ENCODE measurements at places on chromosomes 16 and 17. TPM values are rescaled to one million over a fixed set of nuclear protein-coding genes. Genes with fewer than 3 reads are reported as not detected.

SLC38A8 gene
- 0.65 TPM for total RNA-seq

EMC6 gene
- total RNA-seq: 33.0 TPM

KRTAP2-3 gene
- total RNA-seq: 1.2 TPM

GRCh38 chr16:49883076-49884014 lies 27.4 kb upstream of the ZNF423 start:
- no peak overlapping the region for H3K27ac ChIP-seq
- H3K36me3 ChIP-seq: no peaks in the 10 kb centered on the region
- no peak overlapping the region for H3K4me3 ChIP-seq
- no peaks in the 10 kb centered on the region for H3K4me1 ChIP-seq
- H3K27me3 ChIP-seq: no peaks in the 10 kb centered on the region

DNA sequence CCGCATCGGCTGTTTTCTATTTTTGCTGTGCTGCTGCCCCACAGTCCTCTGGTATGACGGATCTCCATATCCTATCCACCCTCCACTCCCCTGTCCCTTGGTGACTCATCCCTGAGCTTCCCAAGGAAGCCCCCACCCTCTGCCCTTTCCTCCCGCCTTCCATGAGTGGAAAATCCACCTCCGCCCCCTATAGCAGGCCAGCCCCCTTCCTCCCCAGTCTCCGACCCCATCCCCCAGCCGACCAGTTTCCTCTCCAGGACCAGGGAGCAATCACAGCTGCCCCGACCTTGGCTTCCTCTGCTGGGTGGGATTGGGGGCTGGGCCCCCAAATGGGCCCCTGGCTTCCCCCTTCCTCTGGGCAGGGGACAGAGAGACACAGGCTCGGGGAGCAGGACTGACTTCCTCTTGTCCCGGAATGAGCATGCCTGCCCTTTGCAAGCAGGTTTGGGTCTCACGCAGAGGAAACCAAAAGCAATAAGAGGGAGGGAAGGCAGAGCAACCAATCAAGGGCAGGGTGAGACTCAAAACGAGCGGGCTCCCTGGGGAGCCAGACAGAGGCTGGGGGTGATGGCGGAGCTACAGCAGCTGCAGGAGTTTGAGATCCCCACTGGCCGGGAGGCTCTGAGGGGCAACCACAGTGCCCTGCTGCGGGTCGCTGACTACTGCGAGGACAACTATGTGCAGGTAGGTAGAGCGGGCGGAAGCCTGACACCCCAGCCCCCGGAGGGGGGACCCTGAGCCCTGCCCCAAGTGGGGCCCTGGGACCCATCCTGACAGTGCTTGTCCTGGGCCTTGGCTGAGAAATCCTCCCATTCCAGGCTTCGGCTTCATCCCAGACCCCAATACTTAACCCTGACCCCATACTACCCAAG lies at the start of the genes ABI3 and GNGT2:
Gene ABI3 (plus strand): TSS at position 550 of the 872 bp plus-strand sequence. CDS start 18 bp downstream, at position 568.
Gene GNGT2 (minus strand): TSS at position 417 of the 872 bp plus-strand sequence. CDS start 3,152 bp downstream, outside the sequence.
- no peaks in the 10 kb centered on the region for H3K36me3 ChIP-seq
- DNase-seq: peak; percentile 69
- H3K27me3 ChIP-seq: no peaks in the 10 kb centered on the region
- peak within 1 kb of the TSS; percentile 79 for H3K27ac ChIP-seq
- peak within 1 kb of the TSS; percentile 13 for H3K4me3 ChIP-seq

DNA sequence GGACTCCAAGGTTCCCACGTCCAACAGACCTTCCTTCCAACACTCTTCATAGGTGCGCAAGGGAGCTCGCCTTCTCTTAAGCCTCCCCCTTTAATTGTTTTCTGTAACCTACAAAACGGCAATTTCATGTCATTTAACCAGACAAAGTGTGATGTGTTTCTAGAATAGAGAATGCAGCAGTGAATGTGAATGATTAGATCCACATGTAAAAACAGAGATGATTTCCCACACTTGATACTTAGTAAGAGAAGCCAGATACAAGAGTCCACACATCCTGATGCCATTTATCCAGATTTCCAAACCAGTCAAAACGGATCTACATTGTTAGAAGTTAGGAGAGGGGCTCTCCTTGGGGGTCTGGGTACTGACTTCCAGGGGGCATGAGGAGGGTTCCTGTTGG lies 89.3 kb downstream of the IRF8 start:
- H3K27ac ChIP-seq: no peak overlapping the region
- H3K4me3 ChIP-seq: no peak overlapping the region
- DNase-seq: no peak

GRCh38 chr17:40325156-40326013 lies 16.4 kb downstream of the RARA start:
- DNase-seq: no peak
- no peaks in the 10 kb centered on the region for H3K27me3 ChIP-seq
- no peak overlapping the region for H3K4me3 ChIP-seq
- H3K36me3 ChIP-seq: no peaks in the 10 kb centered on the region
- peaks cover 85% of the 10 kb centered on the region for H3K4me1 ChIP-seq

- H3K27me3 ChIP-seq: no peaks in the 10 kb centered on the region
- H3K36me3 ChIP-seq: no peaks in the 10 kb centered on the region
- no peak overlapping the region for H3K4me3 ChIP-seq
- no peak for DNase-seq
- H3K27ac ChIP-seq: no peak overlapping the region
Measured at GRCh38 chr16:47724115-47724785, 263.1 kb downstream of the PHKB start.

DNA sequence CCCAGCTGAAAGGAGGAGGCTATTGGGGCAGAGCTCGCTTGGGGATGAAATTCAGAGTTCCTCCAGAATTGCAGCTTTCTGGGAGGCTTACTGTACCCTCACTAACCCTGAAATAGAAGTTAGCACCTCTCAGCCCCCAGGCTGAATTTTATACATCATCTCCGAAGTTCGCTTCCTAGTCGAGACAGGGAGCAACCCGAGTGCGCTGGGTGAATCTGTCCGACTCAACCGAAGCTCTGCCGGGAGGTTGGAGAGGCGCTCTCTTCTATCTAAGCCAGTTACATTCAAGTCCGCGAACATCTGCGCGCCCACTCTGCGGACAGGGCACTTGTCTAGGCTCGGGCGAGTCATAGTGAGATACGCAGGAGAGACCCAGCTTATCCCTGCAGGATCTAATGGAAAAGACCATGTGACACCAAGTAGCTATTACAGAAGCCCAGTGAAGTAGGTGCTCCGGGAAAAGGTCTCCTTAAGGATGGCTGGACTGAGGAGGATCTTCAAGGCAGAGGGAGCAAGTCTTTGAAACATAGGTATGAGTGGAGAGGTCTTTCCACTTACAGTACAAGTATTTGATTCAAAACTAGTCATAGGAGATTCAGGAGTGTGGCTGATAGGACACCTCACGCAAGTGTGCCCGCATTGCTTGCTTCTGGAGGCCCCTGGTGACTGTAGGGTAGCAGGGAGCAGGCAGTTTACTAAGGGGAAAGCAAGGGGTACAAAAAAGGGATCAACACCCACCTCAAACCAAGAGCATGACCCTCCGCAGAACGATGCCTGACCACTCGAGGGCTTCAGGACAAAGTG lies 646 bp upstream of the HES7 start:
- DNase-seq: peak; percentile 51
- no peak overlapping the region for H3K27ac ChIP-seq
- peaks cover 37% of the 10 kb centered on the region for H3K4me1 ChIP-seq
- H3K36me3 ChIP-seq: no peaks in the 10 kb centered on the region
- peak overlapping the region; percentile 65 for H3K4me3 ChIP-seq

- no peak for DNase-seq
- no peaks in the 10 kb centered on the region for H3K36me3 ChIP-seq
- peak overlapping the region; percentile 86 for H3K27ac ChIP-seq
- no peaks in the 10 kb centered on the region for H3K27me3 ChIP-seq
- no peak overlapping the region for H3K4me3 ChIP-seq
Measured at GRCh38 chr17:78322327-78322857, 37.5 kb downstream of the SOCS3 start.

DNA sequence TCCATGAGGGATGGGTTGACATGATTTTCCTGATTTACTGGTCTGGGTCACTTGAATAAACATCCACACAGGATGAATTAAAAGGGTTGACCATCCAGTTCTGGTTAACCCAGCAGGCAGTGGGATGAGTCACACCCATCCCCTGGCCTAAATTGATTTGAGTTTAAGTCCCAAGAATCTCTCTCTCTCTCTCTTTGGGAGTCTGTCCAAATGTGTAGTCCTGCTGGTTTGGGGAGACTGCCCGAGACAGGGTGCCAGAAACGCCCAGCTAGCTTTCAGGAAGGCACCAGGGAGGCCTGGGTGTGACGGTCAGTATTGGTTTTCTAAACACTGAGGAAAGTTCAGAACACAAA lies 38.8 kb downstream of the SCPEP1 start:
- no peak overlapping the region for H3K27ac ChIP-seq
- DNase-seq: no peak
- H3K27me3 ChIP-seq: no peaks in the 10 kb centered on the region
- H3K4me3 ChIP-seq: no peak overlapping the region
